ENCODE measurements at places on chromosomes 11 and 22.

DNA sequence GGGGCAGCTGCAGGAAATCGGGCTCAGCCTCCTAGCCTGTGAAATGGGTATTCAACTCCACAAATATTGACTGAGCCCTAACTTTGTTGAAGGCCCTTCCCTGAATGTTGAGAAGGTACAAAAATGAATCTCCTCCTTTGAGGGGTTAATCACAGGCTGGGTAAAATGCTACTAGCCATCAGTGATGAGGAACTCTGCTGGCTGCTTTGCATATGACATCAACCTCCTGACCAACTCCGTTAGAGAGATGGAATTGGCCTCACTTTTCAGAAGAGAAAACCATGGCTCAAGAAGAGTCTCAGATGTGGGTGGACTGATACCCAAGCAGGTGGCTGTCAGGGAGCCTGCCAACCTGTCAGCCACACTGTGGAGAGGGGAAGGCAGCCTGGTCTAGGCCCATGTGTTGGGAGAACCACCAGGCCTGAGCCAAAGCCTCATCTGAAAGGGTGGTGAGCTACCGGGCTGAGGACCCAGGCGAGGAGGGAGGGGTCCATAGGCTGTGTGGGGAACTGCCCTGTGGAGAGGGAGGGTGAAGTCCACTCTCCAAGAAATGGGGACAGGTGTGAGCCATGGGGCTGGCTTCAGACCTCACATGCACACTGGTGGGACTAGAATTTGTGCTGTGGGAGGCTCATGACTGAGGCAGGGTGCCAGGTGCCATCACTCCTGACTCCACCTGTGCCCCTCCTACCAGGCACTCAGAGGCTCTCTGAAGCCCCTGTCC lies 11.8 kb downstream of the CDCA5 start:
- DNase-seq: no peak

DNA sequence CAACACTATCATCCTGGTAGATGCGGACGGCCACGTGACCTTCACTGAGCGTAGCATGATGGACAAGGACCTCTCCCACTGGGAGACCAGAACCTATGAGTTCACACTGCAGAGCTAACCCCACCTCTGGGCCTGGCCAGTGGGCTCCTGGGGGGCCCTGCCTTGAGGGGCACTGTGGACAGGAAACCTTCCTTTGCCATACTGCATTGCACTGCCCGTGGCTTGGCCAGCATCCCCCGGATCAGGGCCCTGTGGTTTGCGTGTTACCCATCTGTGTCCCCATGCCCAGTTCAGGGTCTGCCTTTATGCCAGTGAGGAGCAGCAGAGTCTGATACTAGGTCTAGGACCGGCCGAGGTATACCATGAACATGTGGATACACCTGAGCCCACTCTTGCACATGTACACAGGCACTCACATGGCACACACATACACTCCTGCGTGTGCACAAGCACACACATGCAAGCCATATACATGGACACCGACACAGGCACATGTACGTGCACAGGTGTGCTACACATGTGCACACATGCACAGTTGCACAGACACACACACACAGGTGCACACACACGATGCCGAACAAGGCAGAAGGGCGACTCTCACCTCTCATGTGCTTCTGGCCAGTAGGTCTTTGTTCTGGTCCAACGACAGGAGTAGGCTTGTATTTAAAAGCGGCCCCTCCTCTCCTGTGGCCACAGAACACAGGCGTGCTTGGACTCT lies 15.3 kb upstream of the DGCR8 start:
- no peak for DNase-seq

DNA sequence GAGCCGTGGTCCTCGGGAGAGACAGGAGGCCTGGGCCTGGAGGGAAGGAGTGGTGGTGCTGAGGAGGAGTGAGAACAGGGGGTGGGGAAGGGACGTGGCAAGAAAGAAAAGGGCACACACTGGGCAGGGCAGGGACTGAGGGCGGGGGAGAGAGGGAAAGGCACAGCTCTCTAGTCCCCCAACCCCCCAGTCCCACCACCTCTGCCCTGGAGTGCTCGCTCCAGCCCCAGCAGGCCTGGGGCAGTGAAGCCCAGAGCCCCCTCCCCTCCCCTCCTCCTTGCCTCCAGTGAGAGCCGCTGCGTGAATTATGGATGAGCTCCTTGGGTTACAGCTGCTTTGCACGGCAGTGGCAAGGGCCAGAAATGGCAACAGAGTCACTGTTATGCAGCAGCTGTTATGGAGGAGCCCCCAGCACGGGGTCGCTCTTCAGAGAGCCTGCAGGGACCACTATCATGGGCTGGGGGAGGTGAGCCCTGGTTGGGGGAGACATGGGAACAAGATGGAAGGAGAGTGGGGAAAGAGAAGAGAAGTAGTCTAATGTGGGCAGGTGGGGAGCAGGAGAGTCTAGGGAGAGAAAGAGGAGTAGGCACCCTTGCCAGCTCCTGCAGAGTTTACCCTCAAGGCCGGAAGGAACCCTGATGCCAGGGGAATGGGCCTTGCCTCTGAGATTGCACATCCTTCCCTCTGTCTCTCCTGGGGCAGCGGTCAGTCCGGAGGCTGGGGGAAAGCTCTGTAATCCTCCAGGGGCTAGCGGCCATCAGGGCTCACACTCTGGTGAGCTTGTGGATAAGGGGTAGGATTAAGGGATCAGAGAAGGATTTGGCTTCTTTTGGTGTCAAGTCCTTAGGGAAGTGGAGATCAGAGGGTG lies 3.6 kb downstream of the RTN4RL2 start:
- DNase-seq: no peak

DNA sequence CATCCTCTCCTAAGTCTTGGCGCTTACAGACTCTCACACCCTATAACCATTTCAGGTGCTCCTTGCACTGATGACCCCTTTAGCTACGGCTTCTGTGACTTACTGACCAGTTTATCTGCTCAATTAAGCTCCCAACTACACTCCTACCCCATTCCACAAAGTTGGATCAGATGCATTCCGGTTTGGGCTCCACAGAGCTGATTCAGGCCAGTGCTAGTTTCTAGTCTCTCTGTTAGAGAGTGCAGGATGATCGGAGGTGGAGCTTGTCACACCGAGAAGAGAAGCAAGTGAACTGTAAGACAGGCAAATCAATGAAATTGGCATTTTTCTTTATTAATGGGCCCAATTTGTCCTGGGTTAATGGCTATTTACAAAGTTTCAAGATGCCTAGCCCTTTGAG lies 436.8 kb upstream of the CADM1 start:
- no peak for DNase-seq

DNA sequence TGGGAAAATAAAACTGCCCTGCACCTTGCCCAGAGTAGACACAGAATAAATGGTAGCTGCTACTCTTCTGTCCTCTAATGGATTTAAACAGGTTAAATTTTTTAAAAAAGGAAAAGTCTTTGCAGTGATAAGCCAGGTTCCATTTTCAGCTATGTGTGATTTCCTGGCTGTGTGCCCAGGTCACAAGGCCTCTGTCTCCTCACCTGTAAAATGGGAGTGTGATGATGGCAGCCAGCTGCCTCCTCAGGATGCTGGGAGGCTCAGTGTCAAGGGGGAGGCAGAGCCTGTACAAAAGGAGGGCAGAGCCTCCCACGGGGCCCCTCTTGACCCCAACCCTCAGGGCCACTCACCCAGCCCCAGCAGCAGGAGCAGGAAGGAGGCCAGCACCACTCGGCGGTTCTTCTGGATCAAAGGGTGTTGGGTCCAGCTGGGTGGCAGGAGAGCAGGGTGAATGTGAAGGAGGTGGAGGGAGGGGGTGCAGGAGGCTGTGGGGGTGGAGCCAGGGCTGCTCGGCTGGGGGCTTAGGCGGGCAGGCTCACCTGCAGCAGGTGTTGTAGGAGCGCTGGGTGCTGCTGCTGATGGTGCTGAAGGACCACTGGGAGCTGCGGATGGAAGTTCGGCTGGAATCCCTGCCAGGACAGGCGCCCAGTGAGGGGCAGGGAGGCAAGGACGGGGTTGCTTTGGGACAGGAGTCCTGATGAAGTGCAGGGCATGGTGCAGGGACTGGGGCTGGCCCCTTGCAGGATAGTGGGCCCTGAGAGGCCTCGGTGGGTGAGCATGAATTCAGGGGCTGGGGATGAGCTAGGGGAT lies 1.9 kb downstream of the TMEM134 start:
- no peak for DNase-seq

DNA sequence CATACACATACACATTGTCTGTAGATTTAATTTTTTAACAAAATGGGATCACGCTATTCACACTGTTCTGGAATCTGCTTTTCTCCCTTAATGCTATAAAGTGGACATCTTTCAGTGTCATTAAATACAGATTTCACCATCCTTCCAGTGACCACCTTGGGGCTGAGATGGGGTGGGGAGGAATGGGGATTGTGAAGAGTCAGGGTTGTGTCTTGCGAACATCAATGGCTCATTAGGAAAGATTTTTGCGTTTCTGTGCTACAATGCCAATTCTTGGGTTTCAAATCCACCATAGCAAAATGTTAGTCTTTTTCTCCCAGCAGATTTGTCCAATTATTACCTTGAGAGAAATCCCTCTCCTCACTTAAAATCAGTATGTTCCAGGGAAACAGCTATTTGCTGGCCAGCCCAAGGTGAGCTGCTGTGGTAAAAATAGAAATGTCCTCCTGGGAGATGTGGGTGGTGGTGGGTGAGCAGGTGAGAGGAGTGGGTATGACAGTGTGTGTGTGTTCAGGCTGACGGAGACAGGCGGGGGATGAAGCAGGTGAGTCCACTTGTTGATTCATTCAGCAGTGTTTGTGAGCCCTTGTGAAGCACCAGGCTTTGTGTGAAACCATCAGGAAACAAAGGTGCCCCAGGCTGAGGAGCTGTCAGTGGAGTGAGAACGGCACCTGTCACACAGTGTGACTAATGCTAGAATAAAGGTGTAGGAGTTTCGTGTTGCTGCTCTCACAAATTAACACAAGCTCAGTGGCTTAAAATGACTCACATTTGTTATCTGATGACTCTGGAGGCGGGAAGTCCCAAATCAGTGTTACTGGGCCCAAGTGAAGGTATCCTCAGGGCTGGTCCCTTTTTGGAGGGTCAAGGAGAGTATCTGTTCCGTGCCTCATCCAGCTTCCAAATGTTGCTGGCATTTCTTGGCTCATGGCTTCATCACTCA lies 1.7 kb upstream of the CBX6 start:
- DNase-seq: no peak

GRCh38 chr22:29065468-29066190 lies 4.0 kb upstream of the C22orf31 start:
- DNase-seq: no peak

GRCh38 chr11:92122561-92122960 lies 102.1 kb upstream of the FAT3 start:
- no peak for DNase-seq

DNA sequence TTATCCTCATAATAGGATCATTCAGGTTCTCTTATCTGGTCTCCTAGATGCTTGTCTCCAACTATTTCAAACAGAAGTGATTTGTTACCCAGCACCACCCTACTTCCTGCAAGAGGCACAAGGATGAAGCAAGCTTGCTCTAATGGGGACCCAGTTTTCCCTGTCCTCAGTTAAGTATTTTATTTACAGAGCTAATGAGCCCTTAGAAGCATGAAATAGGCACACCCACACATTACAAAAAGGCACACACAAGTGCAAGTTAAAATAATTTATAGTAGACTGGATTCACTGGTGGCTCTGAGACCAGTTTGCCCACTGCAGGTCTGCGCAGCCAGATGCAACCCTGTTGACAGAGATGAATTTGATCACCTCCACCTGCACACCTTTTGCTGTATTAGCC lies 167.5 kb downstream of the KIRREL3 start:
- DNase-seq: no peak

GRCh38 chr22:43200555-43200954 lies 13.6 kb upstream of the TTLL12 start:
- DNase-seq: no peak

GRCh38 chr11:66083767-66084166 lies 13.7 kb downstream of the PACS1 start:
- no peak for DNase-seq

DNA sequence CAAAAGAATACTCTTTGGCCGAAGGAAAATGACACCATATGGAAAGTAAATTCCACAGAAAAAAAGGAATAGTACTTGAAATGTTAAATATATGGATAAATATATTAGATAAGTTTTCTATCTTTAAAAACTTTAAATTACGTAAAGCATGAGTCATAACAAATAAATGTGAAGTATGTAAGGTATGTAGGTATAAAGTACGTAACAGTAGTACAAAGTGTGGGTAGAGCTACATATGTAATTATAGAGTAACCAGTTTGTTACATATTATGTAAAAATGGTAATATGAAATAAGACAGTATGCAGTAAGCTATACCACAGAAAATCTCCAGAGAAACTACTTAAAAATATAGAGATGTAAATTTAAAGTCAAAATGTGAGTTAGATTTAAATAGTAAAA lies 582.3 kb upstream of the CHORDC1 start:
- DNase-seq: no peak

DNA sequence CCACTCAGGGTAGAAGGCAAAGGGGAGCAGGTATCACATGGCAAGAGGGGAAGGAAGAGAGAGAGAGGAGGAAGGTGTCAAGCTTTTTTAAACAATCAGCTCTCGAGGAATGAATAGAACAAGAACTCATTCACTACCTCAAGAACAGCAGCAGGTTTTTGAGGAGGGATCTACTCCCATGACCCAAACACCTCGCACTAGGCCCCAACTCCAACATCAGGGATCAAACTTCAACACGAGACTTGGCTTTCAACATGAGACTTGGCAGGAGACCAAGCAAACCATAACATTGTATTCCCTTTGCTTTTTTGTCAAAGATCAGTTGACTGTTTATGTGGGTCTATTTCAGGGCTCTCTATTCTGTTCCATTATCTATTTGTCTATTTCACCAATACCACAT lies 26.9 kb upstream of the APOBEC3A start:
- DNase-seq: no peak

DNA sequence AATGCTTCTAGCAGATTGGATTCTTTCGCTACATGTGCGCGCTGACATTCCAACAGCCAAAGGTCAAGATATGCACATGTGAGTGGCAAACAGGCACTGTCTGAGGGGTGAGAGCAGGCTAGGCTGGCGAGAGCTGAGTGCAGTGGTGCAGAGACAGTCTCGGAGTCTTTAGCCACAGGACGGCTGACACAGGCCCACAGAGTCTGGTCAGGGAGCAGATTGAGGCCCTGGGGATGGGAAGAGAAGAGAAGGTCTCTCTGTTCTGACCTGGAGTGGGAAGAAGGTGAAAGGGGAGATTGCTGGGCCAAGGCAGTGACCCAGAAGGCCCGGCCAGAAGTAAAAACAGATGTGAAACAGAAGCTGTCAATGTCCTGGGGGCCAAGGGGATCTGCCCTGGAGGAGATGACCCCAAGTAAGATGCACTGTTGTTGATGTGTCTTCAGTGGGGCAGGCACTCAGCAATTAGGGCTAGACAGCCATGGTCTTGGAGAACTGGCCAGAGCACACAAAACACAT lies 197.8 kb downstream of the ETS1 start:
- no peak for DNase-seq

GRCh38 chr11:11034476-11034875 lies 176.6 kb upstream of the ZBED5 start:
- no peak for DNase-seq

Measured in T-helper 1 cell (primary cell).